ENCODE measurements at places on chromosomes 5 and 9.
A peak's percentile ranks its signal among the peaks of the same experiment; 100 is the strongest.

DNA sequence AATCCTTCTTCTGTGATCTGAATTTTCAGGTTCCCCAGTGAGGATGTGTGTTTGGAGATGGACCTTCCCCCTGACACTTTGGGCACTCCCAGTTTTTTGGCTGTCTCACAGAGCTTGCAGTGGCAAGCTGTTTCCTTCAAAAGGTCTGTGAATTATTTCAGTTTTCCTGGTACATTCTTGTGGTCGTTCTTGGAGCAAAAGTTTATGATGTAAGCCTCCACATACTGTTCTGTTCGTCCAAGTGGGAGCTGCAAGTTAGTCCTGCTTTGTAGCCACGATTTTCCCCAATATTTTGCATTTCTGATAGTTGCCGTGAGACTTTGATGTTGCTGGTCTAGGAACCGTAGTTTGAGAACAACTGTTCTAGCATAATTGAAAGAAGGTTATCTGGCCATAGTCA, 88.3 kb downstream of the MTAP start:
- no peak for DNase-seq

DNA sequence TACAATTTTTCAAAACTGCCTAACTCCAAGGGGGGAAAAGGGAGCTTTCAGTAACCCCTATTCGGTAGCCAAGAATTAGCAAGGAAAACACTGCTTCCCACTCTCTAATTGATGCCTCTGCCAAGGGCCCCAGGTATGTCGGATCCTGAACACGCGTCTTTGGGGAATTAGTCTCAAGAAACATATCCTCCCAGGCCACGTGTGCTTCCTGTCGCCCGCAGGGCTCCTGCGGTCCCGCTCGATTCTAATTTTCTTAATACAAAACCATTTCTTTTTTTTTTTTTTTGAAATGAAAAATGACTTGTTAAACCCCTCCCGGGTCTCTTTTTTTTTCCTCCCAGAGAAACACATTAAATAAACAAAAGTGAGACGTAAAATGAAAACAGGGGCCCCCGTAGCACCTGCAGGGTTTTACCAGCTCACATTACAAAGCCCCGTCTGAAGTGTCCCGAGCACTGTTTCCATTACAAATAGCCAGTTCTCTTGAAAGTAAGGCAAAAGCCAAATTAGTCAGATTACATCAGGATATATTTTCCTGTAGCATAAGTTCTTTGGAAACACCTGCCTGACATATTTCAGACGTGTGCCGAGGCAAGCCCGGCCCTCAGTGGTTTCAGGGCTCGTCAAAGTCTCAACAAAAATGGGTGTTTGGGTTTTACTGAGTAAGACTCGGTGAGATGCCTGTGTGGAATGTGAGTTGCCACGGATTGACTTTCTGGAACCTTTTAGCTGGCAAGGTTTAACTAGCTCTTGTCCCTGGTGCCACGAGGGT, 21.5 kb downstream of the SMIM23 start:
- no peak for DNase-seq

DNA sequence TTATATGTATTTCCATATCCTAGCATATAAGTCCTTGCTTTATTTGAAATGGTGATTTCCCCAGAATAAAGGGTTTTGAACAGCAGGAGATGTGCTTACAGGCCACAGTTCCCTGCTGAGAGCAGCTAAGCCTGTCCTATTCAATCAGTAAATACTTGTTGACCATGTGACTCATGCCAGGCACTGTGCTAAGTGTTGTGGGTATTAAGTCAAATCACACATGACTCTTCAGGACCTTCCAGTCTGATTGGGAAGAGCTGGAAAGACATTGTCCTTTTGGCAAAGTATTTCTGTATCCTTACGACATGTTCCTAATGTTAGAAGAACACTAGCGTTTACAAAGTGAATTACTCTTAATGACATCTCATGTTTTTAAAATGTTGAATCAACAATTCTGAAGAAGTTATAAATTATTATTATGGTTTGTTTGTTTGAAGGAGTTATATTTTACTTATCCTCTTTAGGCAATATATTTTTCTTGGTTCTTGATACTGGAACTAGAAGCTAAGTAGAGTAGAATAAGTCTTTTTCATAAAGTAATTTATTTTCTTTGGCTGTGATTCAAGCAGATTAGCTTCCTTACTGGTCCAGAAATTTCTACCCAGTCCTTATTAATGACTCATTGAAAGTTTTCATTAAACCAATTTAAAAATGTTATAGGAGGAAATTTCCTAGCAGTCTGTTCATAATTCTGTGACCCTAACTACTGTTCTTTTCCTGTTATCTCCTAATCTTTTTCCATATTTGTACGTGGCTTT, 82.1 kb downstream of the GAPVD1 start:
- no peak for DNase-seq

- no peak for DNase-seq
Measured at GRCh38 chr5:124663101-124663506, 83.3 kb downstream of the ZNF608 start.

GRCh38 chr5:120803282-120803681, 339.2 kb downstream of the PRR16 start:
- no peak for DNase-seq

- DNase-seq: no peak
Measured at GRCh38 chr5:174324680-174325079, 279.2 kb downstream of the NSG2 start.

- DNase-seq: no peak
Measured at GRCh38 chr5:16897284-16897704, 38.8 kb downstream of the MYO10 start.

DNA sequence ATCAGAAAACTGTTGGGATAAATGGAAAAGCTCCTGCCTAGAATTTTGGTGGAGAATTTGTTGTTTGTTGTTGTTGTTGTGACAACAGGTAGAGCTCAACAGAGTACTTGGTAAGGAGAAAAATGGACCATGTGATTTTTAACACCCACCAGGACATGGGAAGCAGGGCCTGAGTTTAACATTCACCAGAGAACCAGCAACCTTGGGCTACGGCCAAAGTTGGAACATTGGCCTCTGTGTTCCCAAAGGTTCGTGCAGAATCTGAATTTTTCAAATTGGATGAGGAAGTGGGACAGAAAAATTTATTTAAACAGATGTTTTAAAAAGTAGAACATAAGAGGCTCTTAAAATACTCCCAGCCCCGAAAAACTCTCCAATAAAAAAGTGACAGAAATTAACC, 127.0 kb downstream of the GNA14 start:
- no peak for DNase-seq

DNA sequence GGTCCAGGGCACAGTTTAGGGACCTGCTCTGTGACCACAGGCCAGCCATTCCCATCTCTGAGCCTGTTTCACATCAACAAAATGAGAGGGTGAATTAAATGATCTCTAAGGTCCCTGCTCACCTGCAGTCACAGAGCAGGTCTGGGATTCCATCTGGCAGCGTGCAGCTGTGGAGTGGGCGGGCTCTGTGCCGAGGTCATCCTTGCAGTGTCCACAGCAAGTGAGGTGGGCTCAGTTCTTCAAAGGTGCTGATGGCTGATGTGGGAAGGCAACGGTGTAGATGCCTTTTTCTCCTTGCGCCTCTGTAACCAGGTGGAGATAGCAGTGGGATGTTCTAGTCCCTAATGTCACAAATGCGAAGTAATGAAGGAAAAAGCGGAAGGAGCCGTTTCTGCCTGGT, 11.9 kb downstream of the OR2V1 start:
- no peak for DNase-seq

DNA sequence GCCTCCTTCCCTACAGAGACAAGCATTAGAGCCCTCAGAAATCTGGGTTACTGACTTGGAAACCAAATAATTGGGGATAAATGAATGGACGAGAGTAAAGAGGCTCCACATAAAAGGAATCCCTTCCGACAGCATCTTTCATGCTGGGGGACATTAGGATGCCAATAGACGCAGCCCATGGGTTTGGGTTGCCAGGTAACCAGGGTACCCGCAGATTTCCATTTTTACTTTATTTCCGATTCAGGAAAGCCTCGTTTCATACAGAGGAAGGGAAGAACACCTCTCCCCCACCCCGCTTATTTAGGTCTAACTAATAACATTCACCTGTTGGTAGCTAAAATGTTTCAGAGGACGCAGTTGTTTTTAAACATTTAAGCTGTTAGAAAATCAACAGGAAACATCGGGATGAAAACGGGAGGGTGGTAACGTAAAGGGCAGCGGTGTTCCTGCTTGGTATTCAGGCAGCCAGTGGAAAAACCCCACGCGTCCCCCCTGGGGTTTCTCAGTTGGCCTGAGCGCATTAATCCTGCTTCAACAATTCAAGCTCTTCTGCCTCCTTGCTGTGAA, 179.5 kb downstream of the YTHDC2 start:
- DNase-seq: no peak

DNA sequence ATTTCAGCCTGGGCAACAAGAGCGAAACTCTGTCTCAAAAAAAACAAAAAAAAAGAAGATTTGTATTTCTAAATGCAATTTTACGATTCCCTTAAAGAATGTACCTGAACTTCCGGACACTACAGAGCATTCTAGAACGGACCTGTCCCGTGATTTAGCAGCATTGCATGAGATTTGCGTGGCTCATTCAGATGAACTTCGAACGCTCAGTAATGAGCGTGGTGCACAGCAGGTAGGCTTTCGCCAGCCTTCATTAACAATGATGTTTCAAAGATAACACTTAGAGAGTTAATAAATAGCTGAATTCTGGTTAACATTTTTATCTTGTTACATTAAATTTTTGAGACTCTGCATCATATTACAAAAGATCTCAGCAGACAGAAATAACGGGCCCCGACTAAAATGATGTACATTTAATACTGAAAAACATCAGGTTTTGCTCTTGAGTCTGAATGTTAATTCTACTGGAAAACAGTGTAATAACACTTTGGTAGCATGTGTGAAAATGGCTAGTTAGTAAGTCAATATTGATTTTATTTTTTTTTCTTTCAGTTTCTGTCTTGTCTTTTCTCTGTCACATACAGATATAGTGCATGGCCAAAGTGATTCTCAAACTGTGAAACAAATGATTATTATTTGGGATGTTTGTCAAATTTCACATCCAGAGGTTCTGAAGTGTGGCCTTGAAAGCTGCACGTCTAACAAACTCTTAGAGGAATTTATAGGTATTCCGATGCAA, 23.3 kb downstream of the CCNH start:
- no peak for DNase-seq

- no peak for DNase-seq
Measured at GRCh38 chr5:134138416-134139376, 24.2 kb downstream of the TCF7 start.

DNA sequence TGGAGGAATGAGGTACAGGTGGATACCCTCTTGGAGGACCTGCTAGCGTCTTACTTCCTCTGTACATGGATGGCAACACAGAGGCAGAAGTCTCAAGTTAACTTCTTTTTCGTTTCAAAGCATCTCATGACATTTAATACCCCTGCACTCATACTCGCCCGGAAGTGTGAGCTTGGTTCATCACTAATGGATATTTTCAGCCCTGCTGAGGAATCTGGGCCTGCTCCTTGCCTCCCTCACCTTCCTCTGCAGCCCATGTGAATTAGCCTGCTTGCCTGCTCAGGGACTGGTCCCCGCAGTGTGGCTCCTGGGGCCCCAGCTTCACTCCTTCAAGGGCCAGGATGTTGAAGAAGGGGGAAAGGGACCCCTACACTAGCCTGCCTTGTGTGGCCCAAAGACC, 34.1 kb downstream of the GADD45G start:
- no peak for DNase-seq

GRCh38 chr9:80143899-80144298, 572.1 kb downstream of the TLE4 start:
- no peak for DNase-seq

GRCh38 chr9:34985311-34985899, 4.1 kb upstream of the DNAJB5 start:
- DNase-seq: peak; percentile 34

DNA sequence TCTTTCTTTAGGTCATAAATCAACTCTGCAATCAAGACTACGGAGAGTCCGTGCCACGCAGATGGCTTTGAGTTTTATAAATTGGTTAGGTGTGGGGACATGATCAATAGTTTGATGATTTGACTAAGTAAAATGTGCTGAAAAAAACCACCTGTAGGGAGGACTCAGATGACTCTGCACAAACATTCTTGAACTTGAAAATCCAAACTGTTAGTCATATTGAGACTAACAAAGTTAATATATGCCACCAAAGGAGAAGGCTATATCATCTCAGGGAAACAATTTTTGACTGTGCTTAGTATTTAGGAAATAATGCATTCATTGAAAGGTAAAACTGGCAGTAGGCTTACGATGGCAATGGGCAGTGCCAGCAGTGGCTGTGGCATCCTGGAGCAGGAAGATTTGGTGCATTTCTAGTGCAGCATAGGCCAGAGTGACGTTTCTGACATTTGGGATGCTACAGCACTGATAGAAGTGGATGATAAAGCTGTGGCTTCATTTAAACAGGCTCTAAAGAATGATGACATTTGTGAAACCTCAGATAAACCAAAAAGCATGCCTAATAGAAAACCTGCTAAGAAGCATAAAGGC, 291.1 kb downstream of the MLLT3 start:
- no peak for DNase-seq

GRCh38 chr5:57527870-57528269, 45.3 kb upstream of the ACTBL2 start:
- no peak for DNase-seq

Data from germinal center (tissue), 1 donor.